Left lobe of liver (tissue), 2 donors: ENCODE measurements at places on chromosomes 1 and 21. TPM values are rescaled to one million over a fixed set of nuclear protein-coding genes. Genes with fewer than 3 reads are reported as not detected.
A peak's percentile ranks its signal among the peaks of the same experiment; 100 is the strongest.

GRCh38 chr1:33466159-33466558 lies 6.3 kb upstream of the ZSCAN20 start:
- DNase-seq = no peak

DNA sequence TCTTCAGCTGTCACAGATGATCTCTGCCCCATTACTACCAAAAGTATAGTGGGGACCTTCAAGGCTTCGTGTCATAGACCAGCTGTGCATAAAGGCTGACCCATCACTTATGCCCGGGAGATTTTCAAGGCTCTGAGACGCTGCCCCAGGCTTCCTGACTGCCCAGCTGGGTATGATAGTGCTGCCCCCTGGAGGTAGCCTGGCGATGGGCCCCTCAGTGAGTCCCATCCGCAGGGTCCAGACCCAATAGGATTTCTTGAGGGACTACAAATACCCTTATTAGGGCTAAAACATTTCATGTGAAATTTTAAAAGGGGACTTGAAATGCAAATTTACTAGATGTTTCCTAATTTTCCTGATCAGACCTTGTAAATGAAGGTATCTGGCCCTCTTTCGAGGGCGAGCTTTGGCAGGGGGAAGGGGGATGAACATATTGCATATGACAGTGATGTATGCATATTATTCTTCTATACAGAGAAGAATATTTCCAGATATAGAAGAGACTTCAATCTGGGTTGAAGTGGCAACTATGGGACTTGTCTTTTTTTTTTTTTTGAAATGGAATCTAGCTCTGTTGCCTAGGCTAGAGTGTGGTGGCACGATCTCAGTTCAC lies 11.7 kb upstream of the FCMR start:
- no peak for DNase-seq

The AKNAD1 gene
- total RNA-seq = not detected

- DNase-seq = no peak
These were observed 13.4 kb downstream of the RAB7B start for GRCh38 chr1:205989786-205990185.

The BTBD19 gene
- 7.8 TPM for total RNA-seq

- no peak for DNase-seq
These were observed 410.7 kb downstream of the SIPA1L2 start for GRCh38 chr1:232218955-232219865.

- DNase-seq = no peak
These were observed 107.3 kb downstream of the FNBP1L start for GRCh38 chr1:93554883-93555872.

DNA sequence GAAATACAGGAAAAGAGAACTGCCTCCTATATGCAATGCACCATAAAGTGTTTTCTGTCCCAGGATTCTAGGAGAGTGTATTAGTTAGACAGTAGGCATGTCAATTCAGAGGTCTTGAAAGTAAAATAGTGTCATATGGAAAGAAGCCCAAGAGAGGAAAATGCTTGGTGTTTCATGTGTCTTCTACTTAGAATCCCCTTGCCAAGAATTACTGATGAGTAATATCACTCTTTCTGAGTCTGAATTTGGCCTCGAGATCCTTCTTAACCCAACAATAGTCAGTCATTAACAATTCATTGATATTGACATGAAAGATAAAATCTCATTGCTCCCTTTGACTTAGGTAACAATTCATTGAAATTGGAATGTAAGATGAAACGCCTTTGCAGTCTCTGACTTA lies 972.2 kb downstream of the TTLL7 start:
- no peak for DNase-seq

The CNKSR1 gene
- 0.63 TPM for total RNA-seq

- no peak for DNase-seq
These were observed 9.2 kb downstream of the PTPRF start for GRCh38 chr1:43539726-43540434.

DNA sequence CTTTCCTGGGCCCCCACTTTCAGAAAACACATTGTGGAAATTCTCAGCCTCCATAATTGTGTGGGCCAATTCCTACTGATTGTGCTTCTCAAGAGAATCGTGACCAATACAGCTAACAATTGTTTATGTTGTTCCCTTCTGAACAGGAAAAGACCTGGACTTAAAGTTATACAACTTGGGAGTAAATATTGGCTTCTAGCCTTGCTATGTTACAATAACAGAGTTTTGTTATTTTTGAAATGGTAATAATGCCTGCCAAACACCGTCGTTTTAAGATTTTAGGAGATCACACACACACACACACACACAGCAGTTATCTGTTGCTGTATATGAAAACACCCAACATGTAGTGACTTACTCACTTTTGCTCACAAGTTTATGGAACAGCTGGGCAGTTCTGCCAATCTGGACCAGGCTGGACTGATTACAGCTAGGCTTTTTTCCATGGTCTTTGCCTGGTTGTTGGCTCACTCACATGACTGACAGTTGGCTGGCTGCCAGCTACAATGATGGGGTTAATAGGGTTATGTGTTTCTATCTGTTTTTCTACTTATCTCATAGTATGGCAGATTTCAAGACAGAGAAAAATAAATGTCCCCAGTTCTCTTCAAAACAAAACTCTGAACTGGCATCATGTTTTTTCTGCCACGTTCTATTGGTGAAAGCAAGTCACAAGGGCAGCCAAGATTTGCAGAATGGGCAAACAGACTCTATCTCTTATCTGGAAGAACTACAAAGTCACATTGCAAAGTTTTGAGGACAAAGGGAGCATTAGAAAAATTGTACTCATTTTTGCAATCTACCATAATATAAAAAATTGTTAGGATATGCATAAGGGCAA lies 447.5 kb downstream of the NEGR1 start:
- no peak for DNase-seq

The SPRR3 gene
- not detected for total RNA-seq

The LEFTY1 gene
- total RNA-seq = 1.3 TPM

DNA sequence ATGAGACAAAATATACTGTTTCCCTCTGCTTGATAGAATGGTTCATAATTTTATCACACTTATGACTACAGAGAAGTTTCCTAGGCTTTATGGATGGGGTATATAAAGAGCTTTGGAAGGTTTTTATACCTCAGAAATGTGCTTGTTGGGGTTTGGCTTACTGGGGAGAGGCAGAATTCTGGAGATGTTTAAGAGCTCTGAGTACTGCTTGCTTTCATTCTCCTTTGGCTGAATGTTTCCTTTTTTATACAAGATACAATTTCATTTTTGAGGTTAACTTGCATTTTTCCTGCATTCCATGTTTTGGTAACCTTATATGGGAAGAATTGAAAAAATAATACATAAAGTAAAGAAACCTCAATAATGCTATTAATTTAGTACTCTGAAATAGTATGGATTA lies 157.7 kb upstream of the COL11A1 start:
- no peak for DNase-seq

DNA sequence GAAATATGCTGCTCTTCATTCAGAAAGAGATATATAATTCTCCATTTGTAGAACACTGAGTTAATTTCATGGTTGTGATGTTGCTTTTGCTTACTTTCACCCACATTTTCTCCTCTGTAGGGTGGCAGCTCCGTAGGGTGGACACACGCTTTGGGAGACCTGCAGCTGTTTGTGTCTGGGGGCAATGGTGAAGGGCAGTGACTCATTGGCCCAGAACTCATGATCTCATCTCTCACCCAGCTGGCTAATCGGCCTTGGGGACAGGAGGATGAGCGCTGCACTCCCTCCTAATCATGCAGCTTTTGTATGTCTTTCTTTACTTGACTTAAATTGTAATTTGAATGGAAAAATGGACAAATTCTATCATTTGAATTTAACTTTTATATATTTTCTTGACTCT lies 9.6 kb downstream of the DISC1 start:
- DNase-seq = no peak

GRCh38 chr1:205477121-205477758 lies 21.4 kb upstream of the BLACAT1 start:
- no peak for DNase-seq

The MMEL1 gene
- total RNA-seq = not detected

The MLLT11 gene
- 0.28 TPM for total RNA-seq

The FMOD gene
- 1.7 TPM for total RNA-seq

The INAVA gene
- 0.45 TPM for total RNA-seq

DNA sequence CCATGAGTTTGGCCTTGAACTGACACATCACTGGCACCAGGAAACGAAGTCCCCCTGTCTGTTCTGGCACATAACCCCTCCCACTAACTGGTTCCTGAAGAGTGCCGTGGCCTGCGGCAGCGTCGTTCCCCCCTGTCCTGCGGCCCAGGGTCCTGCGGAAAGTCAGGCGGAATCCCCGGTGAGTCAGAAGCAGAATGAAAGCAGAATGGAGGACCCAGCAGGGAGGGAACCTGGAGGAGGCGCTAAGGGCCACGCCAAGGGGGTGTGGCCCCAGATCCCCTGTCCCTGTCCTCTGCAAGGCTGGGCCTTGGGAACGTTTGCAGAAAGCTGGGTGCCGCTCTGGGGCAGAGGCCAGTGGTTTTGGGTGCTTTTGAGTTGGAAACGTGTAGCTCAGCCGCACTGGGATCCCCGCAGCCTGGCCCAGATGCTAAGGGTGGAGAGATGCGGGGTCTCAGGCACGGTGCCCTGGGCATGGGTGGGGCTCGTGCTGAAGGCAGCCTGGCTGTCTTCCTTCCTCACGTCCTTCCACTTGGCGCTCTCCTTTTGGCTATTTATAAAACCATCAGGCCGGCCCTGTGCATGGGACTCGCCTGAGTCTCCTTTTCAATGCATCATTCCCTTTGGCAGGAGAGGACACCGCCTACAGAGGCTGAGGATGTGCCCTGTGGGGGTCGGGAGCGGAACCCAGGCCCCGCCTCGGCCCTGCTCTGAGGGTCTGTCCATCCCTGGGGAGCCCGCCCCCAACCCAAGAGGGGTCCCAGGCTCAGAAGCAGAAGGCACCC lies 36.2 kb downstream of the TP73 start:
- no peak for DNase-seq

- DNase-seq = no peak
These were observed 379 bp downstream of the RER1 start for GRCh38 chr1:2391931-2392509.

The PPIAL4G gene
- total RNA-seq = not detected

The KCTD3 gene
- total RNA-seq = 35.2 TPM

GRCh38 chr1:10637400-10637799 lies 159.0 kb downstream of the CASZ1 start:
- DNase-seq = no peak

DNA sequence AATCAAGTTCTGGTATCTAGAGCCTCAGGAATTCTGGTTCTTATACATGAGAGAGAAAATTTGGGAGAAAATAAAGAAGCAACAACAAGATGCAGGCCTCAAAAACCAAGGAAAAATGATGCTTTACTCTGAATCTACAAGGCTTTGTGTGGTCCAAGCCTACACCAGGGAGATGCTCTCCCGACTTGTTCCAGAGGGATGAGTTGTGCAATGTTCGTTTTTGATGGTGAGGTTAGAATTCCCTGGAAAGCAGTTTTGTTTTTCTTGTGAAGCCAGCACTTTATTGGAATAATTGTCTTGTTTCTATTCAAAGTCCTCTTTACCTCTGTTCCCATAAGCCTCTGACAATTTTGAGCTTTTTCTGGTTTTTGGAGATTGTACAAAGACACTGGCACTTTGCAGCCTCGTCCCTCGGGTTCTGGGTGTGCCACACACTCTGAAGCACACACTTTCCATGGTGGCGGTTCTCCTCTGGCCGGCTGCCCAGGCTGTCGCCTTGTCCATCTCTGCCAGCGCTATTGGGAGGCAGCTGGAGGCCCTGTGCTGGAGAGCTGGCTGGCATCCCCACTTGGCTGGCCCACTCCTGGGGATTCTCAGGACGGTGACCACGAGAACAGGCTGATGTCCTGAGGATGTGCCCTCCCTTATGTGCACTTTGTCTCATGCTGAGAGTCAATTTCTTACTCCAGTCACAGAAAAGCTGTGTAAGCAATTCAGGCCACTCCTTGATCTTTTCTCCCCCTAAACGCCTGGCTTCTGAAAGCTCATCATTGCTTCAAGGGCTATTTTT lies 70.2 kb downstream of the EDEM3 start:
- no peak for DNase-seq

DNA sequence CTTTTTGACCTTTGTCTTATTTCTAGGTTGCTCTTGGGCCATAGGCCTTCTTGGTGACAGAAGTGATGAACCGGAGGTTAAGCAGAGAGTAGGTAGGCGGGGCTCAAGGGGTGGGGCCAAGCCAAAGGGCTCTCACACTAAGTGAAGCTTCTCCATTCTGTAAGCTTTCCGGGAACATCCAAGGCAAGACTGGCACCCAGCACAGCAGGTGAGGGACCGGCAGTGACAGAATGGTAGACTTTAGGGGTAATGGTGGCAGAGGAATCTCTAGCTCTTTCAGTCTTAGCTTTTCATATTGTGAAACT lies at the start of gene TNFAIP8L2:
Gene TNFAIP8L2, plus strand, starts transcription at position 135 of the 305 bp plus-strand sequence. CDS start 2,049 bp downstream, outside the sequence.
- no peak for DNase-seq

- peak; percentile 80 for DNase-seq
These were observed at the start of gene KDF1 for GRCh38 chr1:26959722-26960624. TSS of gene KDF1 (minus strand) at chr1:26960468. CDS start at chr1:26952380, 8,088 bp downstream.

DNA sequence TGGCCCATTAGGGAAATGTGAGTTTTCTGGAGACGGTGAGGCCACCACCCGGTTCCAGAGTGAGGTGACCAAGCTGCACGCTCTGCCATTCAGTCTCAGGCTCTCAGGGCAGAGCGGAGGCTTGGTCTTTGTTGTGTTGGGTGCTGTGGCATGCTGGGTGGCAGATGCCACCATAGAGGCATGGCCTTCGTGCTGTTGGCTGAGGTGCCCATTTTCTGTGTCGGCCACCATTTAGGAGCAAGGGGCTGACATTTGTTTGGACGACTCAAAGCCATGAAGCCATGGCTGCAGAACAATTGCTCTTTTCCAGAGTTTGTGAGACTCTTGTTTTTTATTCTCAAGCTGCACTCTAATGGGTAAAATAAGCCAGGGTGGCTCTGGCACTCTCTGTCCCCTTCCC lies 36.8 kb upstream of the PWP2 start:
- no peak for DNase-seq

DNA sequence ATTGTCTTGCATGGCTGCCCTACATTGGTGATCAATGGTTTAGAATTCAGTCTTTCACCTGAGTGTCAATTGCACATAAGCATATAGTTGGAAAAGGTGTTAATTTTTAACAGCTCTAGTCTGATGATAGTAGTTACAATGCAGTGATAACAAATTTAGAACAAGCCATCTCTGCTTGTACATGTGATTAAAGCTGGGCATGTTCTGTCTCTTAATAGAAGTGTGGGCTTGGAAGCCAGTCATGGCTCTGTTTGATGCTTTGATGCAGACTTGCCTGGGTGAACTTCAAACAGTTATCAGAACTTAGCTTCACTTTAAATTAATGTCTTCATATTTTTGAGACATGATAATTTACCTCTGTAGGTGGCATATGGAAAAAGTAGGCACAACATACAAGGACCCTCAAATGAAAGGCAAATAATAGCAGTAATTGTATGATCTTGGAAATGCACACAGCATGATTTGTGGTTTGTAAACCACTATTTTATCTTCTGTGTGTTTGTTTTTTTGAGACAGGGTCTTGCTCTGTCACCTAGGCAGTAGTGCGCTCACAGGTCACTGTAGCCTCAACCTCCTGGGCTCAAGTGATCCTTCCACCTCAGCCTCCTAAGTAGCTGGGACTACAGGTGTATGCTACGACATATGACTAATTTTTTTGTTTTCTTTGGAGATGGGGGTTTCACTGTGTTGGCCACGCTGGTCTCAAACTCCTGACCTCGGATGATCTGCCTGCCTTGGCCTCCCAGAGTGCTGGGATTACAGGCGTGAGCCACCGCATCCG lies 3.8 kb downstream of the DDI2 start:
- DNase-seq = no peak
